Fibroblast of skin of back (primary cell): ENCODE measurements at places on chromosomes 12 and 14.

GRCh38 chr14:64388533-64389285 is 556 bp downstream of the MTHFD1 start:
- DNase-seq = peak; percentile 27

DNA sequence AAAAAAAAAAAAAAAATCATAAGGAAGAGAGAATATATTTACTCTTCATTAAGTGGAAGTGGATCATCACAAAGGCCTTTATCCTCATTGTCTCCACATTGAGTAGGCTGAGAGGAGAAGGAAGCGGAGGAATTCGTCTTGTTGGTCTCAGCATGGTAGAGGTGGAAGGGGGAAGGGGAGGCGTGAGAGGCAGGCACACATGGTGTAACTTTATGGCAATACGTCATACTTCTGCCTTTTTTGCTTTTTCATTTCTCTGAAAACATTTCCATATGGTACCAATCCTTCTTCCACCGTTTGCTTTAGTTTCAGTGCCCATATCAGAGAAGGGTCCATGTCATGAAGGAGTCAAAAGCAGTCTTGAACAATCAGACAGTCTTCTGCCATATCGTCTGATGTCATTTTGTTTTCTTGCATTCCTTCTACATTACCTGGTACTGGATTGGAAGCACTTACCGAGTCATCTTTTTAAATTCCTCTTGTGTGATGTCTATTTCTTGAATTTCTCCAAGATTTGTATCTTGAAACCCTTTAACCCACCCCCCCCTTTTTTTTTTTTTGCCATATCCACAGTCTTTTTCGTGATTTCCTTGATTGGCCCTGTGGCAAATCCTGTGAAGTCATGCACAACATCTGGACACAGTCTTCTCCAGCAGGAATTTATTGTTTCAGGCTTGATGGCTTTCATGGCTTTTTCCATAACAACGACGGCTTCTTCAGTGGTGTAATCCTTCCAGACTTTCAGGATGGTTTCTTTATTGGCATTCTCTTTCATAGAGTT is 8.9 kb downstream of the FUT8 start:
- peak; percentile 87 for DNase-seq

DNA sequence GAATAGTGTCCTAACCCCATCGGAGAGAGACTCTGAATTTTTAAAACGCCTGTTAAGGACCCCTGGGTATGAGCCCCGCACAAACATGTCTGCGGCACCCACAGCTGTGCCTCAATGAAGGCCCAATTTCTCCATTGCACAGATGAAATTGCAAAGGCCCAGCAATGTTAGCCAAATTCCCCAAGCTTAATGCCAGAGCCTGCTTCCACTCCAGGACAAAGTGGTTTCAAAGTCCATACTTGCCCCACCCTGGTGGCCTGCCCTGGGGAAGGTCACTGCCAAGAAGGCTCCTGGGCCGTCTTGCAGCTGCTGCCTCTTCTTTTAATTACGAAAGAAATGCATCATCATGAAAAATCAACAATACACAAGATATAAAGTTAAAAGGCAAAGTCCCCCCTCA is 1179.7 kb downstream of the VRK1 start:
- no peak for DNase-seq

DNA sequence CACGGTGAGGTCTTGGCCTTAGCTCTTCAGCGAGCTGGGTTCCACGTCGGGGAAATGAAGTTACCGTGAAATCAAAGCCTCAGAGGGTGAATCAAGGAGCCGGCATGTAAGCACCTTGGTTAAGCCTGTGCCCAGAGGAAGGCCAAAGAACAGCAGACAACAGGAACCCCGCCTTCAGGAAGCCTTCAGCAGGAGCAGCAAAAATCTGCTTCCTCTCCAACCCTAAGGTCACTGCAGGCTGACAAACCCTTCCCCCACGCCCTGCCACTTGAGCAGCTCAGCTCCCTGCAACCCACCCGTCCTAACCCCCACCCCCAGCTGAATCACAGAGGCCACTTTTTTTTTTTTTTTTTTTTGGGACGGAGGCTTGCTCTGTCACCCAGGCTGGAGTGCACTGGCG is 72.9 kb upstream of the LTA4H start:
- DNase-seq = no peak

DNA sequence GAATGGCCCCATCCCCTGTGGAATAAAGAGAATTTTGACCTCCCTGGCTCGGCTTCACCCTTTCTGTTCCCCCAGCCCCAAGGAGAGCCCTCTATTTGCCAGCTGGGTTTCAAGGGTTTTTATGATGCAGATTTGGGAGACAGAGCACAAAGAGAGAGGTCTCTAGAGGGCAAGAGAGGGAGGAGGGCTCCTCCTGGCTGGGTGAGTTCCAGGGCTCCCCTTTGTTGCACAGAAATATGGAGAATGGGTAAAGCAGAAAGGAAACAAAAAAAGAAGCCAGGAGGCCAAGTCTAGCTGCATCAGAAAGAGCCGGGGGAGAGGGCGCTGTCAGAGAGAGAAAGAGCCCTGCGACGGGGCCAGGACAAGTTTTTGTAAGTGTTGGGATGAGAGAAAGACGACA is 319.6 kb upstream of the RTL1 start:
- no peak for DNase-seq

DNA sequence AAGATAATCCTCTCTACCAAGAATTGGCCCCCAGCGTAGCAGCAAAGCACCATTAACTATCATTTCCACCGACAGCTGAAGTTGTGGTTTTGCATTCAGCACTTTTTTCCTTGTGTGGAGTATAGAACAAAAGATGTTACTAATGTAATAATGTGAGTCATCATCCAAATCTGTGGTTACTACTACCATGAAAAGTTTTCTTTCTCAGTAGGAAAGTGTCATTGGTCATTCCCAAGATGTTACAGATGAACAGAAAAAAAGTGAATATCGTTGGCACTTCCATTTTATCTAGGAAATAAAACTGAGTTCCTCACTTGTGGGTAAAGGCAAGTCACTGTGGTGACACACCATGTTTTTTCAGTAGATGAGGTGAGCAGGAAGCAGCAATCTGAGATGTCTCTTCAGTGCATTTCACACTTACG is 30.3 kb upstream of the IFNG start:
- DNase-seq = peak; percentile 79

GRCh38 chr12:108381787-108382436 is 42.8 kb upstream of the CMKLR1 start:
- DNase-seq = peak; percentile 43

DNA sequence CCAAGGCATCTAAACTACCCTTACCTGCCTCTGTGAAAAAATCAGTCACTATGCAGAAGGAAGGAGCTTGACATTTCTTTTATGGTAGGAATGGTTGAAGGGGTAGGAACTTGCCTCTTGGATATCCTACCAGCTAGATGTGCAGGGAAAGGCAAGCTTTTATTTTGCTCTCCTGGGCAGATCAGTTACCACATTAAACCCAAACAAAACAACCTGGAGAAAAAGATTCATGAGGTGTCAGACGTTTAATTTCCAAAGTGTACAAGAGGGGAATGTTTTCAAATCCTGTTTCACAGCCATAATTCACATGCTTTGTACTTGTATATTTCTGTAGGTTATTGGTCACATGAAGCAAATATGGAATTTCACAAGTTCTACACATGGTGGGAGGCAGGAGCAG is 67.0 kb upstream of the IFNG-AS1 start:
- DNase-seq = no peak

DNA sequence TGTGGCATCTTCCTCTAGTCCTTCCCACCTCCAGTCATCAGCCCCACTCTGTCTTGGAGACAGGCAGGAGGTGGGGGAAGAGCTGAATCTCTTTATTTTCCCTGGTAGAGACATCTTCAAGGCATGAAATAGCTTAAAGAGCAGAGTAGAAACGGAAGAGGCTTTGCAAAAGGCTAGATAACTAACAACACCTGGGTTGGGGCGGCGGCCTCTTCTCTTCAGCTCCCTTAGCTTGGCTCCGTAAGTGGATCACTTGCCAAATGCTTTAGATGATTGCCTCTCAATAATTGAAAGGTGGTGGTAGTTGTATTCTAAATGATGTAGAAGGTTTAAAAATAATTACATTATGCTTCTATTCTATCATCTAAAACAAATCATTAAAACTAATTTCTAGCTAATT is 36.1 kb downstream of the SSPN start:
- DNase-seq = no peak

DNA sequence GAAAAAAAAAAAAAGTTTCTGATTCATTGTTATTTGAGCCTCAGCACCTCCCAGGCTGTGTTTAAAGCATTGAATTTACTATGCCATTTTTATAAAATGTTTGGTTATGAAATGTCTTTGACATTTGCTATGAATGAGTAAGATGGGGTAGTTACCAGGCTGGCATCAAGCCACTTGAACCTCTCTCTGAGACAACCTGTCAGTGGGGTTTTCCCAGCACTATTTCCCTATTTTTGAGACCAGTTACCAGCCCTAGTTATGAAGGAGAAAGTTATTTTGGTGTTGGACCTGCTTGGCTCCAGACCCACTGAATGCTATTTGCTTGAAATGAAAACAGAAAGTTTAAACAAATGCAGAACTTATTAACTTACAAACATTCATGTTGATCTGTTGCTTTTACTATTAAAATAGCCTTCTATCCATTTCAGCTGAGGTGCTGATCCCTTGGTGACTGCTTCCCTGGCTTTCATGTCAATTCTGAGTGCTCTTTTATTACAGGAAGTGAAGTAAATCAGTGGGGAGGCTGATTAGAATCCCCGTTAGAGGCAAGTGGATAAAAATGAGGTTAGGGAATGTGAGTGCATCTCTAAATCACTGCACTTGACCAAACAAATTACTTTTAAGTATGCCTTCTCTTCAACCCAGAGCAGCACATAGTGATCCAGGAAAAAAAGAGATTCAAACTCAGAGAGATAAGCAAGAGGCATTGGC is 37.8 kb downstream of the LLPH start:
- DNase-seq = peak; percentile 69
